ENCODE measurements at places on chromosomes 11 and 22. TPM values are rescaled to one million over a fixed set of nuclear protein-coding genes. Genes with fewer than 3 reads are reported as not detected.

Gene RASL10A
- total RNA-seq = 3.3 TPM

DNA sequence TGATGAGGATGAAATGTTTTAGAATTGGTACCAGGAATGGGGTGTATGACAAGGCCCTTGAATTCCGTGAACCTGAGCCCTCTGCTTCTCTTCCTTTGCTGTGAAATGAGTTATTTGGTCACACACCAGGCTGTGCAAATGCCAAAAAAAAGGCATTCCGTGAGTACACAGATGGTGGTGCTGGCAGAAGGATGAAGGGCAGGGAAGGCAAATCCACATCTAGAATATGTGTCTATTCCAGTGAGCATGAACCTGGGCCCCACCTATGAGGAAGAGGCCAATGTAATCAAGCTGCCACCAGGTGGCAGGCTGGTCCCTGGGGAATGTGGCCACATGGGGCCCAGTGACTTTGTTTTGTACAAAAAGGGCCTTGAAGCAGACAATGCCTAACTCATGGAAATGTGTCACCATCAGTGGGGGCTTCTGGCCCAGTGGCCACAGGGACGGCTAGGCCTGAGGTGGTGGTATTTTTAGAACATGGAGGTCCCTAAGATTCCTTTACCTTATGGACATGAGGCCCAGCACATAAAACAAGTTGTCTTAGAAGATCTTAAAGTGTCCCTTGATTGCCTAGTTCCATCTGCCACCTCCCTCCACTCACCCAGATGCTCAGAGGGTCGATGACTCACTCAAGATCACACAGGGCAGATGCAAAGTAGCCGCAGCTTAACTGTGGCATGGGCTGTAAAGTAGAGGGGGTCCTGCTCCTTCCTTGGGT, 3.9 kb upstream of the RNF215 start:
- DNase-seq = no peak

Gene GNG3
- total RNA-seq = 2.6 TPM

DNA sequence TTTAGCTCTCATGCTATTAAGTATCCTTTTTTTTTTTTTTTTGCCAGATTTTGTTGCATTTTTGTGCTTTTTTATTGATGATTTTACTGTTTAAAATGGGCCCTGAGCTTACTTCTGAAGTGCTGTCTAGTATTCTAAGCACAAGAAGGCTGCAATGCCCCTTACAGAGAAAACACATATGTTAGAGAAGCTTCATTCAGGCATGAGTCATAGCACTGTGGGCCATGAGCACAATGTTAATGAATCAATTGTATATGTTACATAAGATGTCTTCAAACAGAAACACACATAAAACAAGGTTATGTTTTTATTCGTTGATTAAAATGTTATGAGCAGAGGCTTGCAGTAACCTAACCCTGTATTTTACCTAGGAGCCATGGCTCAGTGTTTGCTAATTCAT, 117.8 kb upstream of the C11orf87 start:
- DNase-seq = no peak

DNA sequence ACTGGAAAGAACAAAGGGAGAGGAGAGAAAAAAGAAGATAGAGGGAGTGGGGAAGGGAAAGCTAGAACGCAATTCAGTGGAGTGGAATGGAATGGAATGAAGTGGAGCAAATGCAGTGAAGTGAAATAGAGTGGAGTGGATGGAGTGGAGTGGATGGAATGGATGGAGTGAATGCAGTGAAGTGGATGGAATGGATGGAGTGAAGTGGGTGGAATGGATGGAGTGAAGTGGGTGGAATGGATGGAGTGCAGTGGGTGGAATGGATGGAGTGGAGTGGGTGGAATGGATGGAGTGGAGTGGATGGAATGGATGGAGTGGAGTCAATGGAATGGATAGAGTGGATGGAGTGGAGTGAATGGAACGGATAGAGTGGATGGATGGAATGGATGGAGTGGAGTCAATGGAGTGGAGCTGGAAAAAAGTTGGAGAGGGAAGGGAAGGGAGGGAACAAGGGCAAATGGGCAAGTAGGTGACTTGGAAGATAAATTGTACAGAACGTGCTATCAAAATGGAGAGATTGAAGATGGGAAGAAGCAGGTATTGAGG, 13.9 kb downstream of the IFITM10 start:
- DNase-seq = no peak

Gene CATSPERZ
- total RNA-seq = not detected

GRCh38 chr11:116955949-116956348, 118.5 kb upstream of the APOA1 start:
- no peak for DNase-seq

GRCh38 chr11:64063777-64064176, 28.0 kb downstream of the FLRT1 start:
- no peak for DNase-seq

Gene RPS19BP1
- total RNA-seq = 196 TPM

DNA sequence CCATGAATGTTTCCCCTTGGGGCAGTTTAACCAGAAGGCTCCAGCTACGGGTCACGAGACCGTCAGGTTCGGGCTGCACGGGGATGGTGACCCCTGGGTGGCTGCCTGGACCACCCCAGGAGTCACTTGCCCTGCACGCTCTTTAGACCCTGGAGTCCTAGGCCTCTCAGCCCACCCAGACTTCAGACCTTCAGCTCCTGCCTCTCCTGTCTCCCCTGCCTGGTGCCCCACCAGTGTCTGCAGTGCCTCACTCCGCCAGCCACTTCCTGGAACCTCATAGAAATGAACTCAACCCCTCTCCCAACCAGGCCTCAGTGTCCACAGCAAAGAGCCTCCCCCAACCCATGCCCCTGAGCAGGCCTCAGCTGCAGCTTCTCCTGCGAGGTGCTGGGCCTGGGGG, 12.5 kb upstream of the MS4A10 start:
- no peak for DNase-seq

DNA sequence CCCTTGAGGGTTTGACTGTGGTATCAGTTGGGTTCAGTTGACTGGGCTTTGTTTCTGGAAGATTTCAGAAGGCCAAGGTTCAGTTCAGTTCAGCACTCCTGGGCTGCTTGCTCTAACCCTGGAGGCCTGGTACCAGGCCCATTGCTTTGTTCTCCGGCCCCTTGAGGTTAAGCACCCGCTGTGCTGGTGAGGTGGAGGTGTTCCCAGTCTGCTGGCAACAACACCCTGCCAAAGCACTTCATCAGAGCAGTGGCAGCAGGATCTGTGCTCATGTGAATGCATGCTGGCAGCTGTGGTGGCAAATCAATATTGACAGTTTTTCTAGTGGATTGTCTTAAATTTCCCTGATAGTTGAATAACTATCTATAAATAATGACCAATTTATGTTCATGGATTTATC, 3.8 kb upstream of the SCGB1D1 start:
- no peak for DNase-seq

Gene KCNJ11
- total RNA-seq = 19.7 TPM

Gene VSIG2
- 2.4 TPM for total RNA-seq

- no peak for DNase-seq
Observed at GRCh38 chr11:43693731-43694130, 13.2 kb downstream of the HSD17B12 start.

Gene GPHA2
- total RNA-seq = not detected

Gene TOP3B
- total RNA-seq = 53.9 TPM

DNA sequence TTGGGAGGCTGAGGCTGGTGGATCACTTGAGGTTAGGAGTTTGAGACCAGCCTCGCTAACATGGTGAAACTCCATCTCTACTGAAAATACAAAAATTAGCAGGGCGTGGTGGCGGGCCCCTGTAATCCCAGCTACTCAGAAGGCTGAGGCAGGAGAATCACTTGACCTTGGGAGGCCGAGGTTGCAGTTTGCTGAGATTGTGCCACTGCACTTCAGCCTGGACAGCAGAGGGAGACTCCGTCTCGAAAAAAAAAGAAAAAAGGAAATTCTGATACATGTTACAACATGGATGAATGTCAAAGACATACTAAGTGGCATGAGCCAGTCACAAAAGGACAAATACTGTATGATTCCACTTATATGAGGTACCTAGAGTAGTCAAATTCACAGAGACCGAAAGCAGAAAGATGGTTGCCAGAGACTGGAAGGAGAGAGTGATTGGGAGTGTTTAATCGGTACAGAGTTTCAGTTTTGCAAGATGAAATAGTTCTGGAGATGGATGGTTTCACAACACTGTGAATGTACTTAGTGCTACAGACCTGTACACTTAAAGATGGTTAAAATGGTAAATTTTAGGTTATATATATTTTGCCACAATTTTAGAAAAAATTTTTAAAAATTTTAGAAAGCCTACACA, 92.3 kb downstream of the BLID start:
- DNase-seq = no peak

- no peak for DNase-seq
Observed at GRCh38 chr11:75677275-75677674, 8.4 kb upstream of the MAP6 start.

- no peak for DNase-seq
Observed at GRCh38 chr11:117442869-117443239, 115.2 kb downstream of the CEP164 start.

DNA sequence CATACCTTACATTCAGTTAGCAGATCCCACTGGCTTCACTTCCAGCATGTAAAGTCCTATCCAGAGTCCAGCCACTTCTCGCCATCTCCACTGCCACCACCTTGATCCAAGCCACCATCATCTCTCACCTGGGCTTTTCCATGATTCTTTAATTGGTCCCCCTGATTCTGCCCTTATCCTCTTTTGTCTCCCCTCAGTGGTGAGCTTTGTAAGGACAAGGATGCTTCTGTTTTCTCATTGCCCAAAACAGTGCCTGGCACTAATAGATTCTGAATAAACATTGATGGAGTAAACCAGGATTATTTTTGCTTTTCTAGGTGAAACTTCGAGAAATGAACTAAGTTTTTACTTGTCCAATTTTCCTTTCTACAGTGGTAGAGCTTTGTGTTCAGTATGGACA, 4.4 kb downstream of the POLA2 start:
- DNase-seq = no peak
